ENCODE measurements at places on chromosomes 6 and 20.

GRCh38 chr6:21001736-21002135 lies 467.5 kb downstream of the CDKAL1 start:
- peak; percentile 72 for DNase-seq

- no peak for DNase-seq
Measured at GRCh38 chr6:168584249-168584648, 143.3 kb downstream of the SMOC2 start.

DNA sequence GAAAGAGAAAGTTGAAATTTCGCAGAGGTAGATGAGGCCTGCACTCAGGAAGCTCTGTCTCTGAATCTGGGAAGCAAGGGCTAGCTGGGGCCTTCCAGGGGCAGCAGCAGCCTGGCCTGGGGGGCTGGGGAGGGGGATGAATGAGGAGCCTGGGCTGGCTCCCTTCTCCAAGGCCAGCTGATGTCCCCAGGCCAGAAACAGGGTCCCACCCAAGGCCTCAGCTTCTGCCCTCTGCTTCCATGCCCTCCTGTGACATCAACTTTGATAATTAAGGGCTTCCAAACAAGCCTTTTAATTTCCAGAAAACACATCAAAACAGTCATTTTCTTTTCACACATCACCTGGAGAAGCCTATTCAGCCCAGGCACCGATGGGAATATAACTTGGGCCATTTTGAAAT lies 15.4 kb downstream of the TFAP2A start:
- no peak for DNase-seq

GRCh38 chr6:30259140-30260035 lies 46.2 kb upstream of the TRIM26 start:
- peak; percentile 63 for DNase-seq

Measured in fibroblast of gingiva (primary cell).